Mammary epithelial cell (primary cell): ENCODE measurements at places on chromosomes 1 and 21. TPM values are rescaled to one million over a fixed set of nuclear protein-coding genes. Genes with fewer than 3 reads are reported as not detected.

Gene HTR6
- not detected in 2 replicates for total RNA-seq

Gene RPTN
- not detected for total RNA-seq

GRCh38 chr1:24572301-24572700 lies 16.4 kb downstream of the NCMAP start:
- no peak for DNase-seq

DNA sequence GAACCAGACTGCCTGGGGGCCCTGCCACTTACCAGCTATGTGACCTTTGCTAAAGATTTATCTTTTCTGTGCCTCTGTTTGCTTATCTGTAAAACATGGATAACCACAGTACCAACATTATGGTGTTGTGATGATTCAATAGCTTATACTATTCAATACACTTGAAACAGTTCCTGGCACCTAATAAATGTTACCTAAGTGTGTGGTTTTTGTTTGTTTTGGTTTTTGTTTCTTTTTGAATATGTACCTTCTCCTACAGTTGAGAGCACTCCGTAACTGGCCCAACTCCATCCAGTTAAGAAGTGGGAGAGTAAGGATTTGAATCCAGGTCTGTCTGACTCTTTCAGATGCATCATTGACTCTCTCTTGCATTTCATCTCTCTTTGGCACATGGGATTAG lies 125.8 kb upstream of the C8B start:
- DNase-seq, result no peak

- DNase-seq, result no peak
Measured at GRCh38 chr21:27677546-27677945, 710.7 kb upstream of the ADAMTS5 start.

- DNase-seq, result no peak
Measured at GRCh38 chr1:89660224-89661061, 27.5 kb downstream of the LRRC8C start.

DNA sequence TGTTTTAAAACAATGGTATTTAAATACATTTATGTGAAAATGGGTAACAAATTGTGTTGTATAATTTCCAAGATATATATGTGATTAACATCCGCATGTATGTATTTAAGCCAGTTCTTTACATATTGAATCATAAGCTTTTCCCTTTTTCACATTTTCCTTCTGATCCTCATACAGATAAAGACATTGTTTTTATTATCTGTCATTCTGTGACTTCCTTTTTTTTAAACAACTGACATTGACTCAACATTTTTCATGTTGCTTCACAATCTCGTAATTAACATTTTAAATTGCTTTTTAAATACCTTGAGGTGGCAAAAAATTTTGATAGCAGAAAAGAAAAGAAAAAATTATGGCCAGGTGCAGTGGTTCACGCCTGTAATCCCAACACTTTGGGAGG lies 1.4 kb downstream of the STXBP3 start:
- DNase-seq, result no peak
